GM10248 (cell line): ENCODE measurements at places on chromosomes 4 and X.
A peak's percentile ranks its signal among the peaks of the same experiment; 100 is the strongest.

DNA sequence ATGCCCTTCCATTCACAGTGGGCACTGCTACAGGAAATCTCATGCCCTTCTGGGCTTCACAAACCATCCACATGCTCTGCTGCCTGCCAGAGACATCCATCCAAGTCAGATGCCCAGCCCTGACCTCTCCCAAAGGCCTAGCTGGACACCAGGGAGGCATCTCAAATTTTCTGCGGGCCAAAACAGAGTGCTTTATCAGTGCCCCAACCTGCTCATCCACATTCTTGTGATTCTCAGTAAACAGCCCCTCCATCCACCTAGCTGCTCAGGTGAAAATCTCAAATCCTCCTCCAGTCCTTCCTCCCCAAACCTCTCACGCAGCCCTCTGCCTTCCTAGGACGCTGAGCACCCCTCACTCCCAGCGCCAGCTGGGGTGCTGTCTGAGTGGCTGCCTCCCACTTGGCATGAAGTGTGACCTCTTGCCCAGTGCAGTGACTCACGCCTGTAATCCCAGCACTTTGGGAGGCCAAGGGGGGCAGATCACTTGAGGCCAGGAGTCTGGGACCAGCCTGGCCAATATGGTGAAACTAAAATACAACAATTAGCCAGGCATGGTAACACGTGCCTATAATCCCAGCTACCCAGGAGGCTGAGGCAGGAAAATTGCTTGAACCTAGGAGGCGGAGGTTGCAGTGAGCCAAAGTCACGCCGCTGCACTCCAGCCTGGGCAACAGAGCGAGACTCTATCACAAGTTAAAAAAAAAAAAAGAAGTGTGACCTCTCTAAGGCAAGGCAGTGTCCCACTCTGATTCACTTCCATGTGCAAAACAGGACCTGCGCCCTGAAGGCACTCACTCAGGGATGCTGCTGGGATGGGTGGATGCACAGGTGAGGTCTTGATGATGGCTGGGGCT is 1.7 kb upstream of the AFAP1 start:
- DNase-seq: no peak

DNA sequence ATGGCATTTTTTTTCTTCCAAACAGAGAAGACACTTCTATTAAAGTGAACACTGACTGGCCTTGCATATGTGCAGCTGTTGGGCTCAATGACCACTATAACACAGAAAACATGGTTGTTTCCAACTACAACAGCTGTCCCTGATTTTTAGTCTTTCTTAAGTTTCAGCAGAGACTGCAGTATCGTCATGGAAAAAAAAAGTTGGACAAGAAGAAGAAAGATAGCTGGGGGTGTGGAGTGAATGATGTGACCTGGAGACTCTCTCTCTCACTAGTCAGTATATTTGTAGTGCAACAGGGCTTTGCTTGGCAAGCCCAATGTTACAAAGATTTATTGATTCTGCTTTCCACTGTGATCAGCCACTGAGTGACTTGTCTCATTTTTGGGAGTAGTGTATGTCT is 29.5 kb upstream of the C4orf54 start:
- DNase-seq: no peak

DNA sequence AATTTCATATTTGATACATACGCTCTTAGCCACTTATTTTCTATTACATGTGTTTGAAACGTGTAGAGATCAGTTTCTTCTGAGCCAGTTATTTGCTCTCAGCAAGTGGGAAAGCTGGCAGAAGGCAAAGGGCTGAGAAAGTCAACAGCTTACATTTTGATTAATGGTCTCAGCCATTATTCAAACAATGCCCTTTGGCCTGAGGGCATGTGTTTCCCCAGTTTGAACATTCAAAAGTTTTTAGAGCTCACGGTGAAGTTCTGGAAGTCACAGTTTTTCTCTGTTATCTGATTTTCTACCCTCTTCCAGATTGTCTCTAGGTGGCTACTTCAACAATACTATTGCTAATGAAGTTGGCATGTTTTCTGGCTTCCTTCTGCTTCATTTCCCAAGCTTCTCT is 591.8 kb upstream of the CPEB2 start:
- DNase-seq: no peak

- DNase-seq: peak; percentile 95
Measured at GRCh38 chrX:318739-319578, at the start of gene GTPBP6. Gene GTPBP6 (minus strand): TSS chrX:318796. CDS start chrX:318787, 9 bp downstream.

DNA sequence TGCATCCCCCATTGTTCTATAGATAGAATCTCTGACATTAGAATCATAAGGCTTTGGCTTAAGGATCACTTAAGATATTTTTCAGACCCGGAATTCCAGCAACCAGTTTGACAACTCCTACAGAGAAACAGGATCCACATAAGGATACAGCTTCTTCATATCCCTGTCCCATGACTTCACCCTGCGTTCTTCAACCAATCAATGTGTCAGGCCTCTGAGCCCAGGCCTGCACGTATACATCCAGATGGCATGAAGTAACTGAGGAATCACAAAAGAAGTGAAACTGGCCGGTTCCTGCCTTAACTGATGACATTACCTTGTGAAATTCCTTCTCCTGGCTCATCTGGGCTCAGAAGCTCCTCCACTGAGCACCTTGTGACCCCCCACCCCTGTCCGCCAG is 85.1 kb downstream of the MFAP3L start:
- no peak for DNase-seq

- peak; percentile 52 for DNase-seq
Measured at GRCh38 chr4:113316879-113317278, 267.4 kb downstream of the ANK2 start.

GRCh38 chr4:8588196-8588470 is 4.4 kb upstream of the CPZ start:
- DNase-seq: no peak

- no peak for DNase-seq
Measured at GRCh38 chr4:22556495-22556894, 40.6 kb upstream of the ADGRA3 start.

DNA sequence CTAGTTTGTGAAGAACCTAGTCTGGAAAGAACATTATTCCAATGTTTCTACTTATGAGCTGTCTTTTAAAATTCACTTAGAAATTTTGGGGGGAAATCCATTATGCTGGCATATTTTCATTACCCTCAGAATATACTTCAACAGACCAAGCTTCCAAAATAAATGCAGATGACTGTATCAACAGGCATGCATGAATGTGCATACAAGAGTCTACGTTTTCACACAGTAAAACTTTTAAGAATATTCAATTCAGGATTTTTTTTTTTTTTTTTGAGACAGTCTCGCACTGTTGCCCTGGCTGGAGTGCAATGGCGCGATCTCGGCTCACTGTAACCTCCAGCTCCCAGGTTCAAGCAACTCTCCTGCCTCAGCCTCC is 49.7 kb downstream of the ABCG2 start:
- DNase-seq: no peak

GRCh38 chr4:89640620-89641366 is 196.2 kb downstream of the SNCA start:
- DNase-seq: no peak

GRCh38 chr4:14083150-14083549 is 455.6 kb upstream of the BOD1L1 start:
- no peak for DNase-seq

DNA sequence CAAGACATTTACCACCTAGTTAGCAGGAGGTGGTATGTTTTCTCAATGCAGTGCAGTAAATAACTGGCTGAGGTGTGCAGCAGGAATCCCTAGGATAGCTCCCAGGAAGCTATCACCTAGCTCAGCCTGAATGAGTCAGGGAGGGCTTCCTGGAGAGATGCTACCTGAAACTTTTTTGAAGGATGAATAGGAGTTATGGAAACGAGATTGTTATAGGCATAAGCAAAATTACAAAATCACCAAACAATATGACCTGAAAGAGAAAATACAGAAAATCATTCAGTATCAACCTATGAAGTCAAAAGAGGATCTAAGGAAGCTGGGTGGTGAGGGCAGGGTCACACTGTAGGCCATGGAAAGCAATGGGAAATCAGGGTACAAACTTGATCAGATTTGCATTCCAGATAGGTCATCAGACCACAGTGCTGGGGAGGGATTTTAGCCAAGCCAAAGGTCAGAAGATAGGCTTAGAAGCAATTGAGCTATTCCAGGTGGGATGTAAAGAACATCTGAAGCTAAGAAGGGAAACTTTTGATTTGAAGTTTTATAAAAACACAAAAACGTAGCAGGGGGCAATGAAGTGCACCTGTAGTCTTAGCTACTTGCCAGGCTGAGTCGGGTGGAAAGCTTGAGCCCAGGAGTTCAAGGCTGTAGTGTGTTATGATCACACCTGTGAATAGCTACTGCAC is 11.3 kb downstream of the AREG start:
- DNase-seq: no peak

- no peak for DNase-seq
Measured at GRCh38 chr4:166146806-166147540, 273.9 kb downstream of the TLL1 start.

DNA sequence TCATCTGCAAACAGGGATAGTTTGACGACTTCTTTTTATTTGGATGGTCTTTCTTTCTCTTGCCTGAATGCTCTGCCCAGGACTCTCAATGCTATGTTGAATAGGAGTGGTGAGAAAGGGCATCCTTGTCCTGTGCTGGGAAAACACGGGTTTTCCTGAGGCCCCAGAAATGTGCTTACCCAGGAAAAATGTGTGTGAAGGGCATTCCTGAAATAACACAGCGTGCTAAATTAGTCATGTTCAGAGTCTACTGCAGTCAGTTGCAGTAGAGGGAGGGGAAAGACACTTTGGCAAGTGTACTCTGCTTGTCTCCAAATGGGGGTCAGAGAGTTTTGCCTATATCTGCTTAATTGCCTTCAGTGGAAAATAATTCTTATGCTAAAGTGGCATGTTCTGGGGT is 153.9 kb downstream of the CCNG2 start:
- DNase-seq: no peak

DNA sequence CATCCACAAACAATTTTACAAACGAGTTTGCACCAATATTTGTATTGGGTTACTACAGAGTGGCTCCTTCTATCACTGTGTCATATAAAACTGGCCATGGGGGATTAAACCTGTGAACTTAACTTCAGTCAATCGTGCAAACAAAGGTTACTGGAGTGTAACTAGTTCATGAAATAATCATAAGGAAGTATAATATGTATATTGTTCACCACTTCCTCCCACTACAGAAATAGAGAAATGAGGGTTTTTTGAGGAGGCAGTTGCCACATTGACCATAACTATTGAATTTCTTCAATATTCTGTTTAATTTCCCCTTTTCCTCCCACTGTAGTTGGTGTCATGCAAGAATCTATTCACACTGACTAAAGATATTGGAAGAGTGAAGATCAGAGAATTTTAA is at the start of gene GPR82:
Gene GPR82, plus strand, starts transcription at position 356 of the 400 bp plus-strand sequence. CDS start 2,846 bp downstream, outside the sequence.
- no peak for DNase-seq

DNA sequence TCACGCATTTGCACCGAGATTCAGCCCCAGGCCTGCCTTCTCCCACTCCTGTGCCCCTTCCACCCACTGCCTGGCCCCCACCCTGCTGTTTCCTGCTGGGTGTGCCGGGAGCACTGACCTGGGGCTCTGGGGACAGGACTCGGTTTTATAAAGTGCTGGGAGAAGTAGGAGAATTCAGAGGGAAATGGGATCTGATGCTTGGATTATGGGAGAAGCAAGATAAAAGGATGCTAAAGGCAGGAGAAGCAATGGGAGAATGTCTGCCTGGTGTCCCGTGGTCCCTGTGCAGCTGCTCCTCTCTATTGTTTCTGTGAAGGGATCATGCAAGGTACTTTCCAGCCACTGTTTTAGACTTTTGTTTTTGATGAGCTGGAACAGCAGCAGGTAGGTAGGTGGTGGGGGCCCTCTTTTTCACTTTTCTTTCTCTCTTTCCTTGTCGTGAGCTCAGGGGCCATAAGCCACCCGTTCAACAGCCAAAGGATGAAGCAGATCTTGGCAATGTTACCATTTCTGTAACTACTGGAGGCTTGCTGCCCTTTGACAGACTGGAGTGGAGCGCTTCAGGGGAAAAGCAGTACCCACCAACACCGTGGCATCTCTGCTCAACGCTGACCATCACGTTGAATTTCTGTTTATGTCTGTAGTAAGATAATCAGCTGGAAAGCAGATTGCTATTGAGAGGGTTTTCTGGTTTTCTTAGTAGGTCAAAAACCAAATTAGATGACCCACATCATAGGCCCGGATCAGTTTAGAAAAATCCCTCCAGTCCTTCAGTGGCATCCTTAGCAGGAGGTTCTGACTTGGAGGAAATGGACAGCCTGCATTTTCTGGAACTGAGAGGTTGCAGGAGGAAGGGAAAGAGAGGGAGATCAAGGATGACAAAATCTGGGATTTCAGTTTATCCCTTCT is 63.8 kb upstream of the ENPP6 start:
- DNase-seq: peak; percentile 72

DNA sequence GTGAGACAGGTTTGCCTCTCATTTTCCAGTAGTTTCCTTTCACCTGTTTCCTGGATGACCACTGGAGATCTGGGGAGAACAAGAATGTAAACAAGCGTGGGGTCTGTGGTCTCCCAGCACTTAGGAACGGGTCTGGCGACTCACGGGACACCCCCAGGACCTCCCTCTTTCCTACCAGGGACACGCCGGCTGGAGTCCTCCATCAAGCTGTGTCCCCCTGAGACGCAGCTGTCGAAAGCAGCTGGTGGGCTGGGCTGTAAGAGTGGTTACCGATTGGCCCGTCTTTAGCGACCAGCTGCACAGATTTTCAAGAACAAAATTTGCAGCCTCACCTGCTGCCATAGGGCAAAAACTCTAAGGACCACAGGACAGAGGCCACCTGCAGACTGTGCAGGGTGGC is 11.9 kb downstream of the LRPAP1 start:
- DNase-seq: no peak

- DNase-seq: no peak
Measured at GRCh38 chrX:123493857-123494256, 239.0 kb downstream of the THOC2 start.

GRCh38 chr4:174553828-174554227 is 31.5 kb upstream of the HPGD start:
- no peak for DNase-seq

DNA sequence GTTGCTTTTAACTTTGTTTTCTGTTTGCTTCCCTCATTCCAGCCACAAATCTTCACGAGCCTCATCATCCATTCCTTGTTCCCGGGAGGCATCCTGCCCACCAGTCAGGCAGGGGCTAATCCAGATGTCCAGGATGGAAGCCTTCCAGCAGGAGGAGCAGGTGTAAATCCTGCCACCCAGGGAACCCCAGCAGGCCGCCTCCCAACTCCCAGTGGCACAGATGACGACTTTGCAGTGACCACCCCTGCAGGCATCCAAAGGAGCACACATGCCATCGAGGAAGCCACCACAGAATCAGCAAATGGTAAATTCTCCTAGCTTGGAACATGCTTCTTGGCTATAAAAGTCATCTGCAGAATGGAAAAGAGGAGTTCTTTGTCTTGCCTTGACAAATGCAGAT is 12.6 kb downstream of the AMTN start:
- DNase-seq: no peak

GRCh38 chr4:128751354-128751753 is 58.1 kb upstream of the JADE1 start:
- DNase-seq: no peak

GRCh38 chrX:80792205-80792604 is 17.5 kb downstream of the BRWD3 start:
- DNase-seq: no peak

GRCh38 chr4:88674565-88674964 is 23.1 kb downstream of the NAP1L5 start:
- no peak for DNase-seq
